ENCODE measurements at places on chromosomes 5 and 9.

GRCh38 chr9:33277484-33277883 lies 12.6 kb downstream of the CHMP5 start:
- no peaks in the 10 kb centered on the region for H3K4me1 ChIP-seq
- H3K27me3 ChIP-seq, result no peaks in the 10 kb centered on the region
- DNase-seq, result no peak
- no peak overlapping the region for H3K4me3 ChIP-seq

DNA sequence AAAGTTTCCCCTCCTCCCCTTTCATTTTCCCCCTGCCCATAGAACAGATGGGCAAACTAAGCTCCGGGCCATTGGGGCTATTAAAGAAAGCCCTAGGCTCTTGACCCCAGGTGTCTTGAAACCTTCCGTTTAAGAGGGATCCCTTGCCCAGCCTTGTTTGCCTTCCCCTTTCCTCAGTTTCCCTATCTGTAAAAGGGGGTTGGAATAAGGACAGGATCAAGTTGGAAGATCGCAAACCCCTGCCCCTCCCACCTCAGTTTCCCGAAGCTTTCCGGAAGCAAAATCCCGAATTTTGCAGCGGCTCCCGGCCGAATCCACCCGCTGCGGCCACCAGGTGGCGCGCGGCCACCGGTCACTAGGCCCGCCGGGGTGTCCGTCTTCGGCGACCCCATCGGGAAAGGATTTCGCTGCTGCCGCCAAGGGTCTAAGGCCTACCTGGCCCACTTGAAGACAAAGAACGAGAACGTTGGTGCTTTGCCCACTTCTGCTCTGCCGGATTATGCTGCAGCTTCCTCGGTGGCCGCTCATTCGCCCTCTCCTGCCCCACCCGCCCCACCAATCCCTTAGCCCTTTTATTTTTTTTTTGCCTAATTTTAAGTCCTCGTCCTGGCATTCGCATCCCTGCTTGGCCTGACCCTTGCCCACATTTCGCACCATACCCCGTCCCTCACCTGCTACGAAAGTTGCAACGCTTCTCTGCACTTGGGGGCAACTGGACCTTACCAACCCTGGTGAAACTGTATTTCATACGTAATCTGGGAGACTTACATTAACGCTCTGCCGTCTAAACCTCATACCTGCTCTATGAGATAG lies 962 bp upstream of the NR6A1 start:
- DNase-seq, result no peak
- no peak overlapping the region for H3K27ac ChIP-seq
- H3K36me3 ChIP-seq, result no peaks in the 10 kb centered on the region

GRCh38 chr5:148214665-148215185 lies 11.9 kb downstream of the SPINK6 start:
- DNase-seq, result no peak
- no peaks in the 10 kb centered on the region for H3K4me1 ChIP-seq
- no peaks in the 10 kb centered on the region for H3K27me3 ChIP-seq
- no peak overlapping the region for H3K27ac ChIP-seq
- no peaks in the 10 kb centered on the region for H3K36me3 ChIP-seq

DNA sequence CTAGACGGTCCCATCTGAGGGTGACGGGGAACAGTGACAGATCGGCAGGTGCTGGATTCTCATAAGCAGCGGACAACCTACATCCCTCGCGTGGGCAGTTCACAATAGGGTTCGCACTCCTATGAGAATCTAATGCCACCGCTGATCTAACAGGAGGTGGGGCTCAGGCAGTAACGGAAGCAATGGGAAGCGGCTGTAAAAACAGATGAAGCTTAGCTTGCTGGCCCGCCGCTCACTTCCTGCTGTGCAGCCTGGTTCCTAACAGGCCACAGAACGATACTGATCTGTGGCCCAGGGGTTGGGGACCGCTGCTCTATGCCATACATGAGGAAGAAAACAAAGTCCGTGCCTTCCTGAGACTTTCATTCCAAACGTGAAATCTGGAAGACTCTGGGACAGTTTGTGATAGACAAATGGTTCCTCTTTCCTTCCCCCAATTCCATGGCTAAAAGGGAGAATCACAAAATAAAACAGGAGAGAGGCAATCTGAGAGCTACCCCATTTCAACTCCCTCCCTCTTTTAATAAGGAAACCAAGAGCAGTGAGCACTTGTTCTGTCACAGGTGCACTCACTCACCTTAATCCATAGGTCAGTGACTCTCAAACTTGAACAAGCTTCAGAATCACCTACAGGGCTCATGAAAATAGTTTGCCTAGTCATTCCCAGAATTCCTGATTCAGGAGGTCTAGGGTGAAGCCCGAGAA lies 12.1 kb downstream of the PDCL start:
- no peak overlapping the region for H3K27ac ChIP-seq
- no peak for DNase-seq
- peaks cover 12% of the 10 kb centered on the region for H3K4me1 ChIP-seq
- no peak overlapping the region for H3K4me3 ChIP-seq
- H3K36me3 ChIP-seq, result peaks cover 5% of the 10 kb centered on the region

DNA sequence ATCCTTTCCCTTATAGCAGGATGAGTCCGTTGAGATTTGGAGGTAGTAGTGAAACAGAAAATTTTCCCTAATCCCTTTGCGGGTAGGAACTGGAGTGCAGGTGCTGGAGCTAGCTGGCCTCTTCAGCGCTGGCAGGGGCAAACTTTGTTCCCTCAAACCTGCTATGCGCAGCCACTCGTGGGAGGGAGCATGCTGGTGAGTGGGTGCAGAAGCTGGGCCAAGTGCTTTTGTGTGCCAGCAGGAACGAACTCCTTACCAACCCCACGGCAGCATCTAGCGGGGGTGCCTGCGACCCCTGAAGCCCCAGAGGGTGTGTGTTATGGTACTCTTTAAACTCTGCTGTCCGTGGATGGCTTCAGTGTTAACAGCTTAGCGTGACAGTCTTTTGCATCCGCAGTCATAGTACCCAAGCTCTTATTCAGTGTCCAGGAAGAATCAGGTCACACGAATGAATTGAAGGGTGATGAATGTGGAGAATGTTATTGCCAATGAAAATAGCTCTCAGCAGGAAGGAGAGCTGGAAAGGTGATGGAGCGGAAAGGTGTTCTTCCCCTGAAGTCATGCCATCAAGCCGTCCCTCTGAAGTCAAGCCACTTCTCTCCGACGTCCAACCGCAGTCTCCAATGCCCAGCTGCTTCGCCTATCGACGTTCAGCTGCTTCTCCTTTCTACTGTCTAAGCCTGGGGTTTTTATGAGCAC lies 1445.1 kb upstream of the CDH9 start:
- H3K4me1 ChIP-seq, result no peaks in the 10 kb centered on the region
- no peak overlapping the region for H3K4me3 ChIP-seq
- H3K36me3 ChIP-seq, result no peaks in the 10 kb centered on the region
- H3K27ac ChIP-seq, result no peak overlapping the region
- no peaks in the 10 kb centered on the region for H3K27me3 ChIP-seq

DNA sequence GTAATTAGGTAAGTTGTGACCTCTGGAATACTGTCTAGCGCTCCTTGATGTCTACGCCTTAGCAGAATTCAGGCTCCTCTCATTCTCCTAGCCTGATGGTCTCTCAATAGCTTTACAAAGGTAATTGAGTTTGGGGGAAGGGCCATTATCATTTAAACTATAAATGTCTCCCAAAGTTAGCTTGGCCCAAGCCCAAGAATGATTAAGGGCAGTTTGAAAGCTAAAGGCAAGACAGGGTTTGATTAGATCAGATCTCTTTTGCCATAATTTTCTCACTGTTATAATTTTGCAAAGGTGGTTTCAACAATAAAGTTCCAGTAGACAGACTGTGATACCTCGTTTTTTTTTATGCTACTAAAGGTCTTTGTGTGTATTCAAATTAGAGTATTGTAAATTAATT lies 3.7 kb upstream of the SLC30A5 start:
- no peaks in the 10 kb centered on the region for H3K27me3 ChIP-seq
- no peak for DNase-seq
- H3K36me3 ChIP-seq, result no peaks in the 10 kb centered on the region
- H3K4me3 ChIP-seq, result no peak overlapping the region
- no peak overlapping the region for H3K27ac ChIP-seq

DNA sequence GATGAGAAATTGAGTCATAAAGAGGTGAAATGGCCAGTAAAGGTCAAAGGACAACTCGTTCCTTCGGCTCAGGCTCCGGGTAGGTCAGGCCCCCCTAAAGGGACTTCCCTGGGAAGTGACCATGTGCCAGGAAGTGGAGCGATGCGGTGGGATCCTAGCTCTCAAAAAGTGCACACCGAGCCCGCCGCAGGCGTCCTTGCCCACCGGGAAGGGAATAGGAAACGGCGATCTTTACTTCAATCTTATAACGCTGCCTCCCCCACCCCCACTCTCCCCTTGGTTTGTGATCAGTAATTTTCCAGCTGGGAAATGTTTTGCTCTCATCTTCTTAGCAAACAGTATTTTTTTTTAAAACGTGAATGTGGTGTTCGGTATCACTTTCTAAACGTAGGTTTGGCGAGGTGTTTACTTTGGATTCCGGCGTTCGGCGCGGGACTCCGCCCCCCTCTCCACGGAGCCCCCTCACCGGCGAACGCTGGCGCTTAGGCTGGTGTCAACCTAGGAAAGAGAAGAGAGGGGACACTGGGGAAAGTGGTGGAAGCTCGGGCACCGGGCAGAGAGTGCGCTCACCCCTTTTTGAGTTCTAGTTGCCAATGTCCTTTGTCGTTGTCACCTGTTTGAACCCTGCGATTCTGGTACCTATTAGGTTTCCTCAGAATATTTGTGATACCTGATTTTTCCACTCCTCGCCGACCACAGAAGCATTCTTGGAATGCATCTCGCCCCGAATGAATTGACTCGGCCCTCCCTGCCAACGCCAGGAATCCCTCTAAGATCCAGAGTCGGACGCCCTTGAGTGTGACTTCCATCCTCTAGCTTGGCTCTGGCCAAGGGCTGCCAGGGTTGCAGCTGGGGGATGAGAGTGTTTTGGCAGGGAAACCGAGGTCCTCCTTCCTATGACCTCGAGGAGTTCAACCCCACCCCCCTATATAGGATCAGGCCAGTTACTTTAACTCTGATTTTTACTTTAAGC lies 1.8 kb upstream of the KLF4 start:
- H3K27ac ChIP-seq, result peak overlapping the region; percentile 97
- peak overlapping the region; percentile 96 for H3K4me3 ChIP-seq
- no peaks in the 10 kb centered on the region for H3K27me3 ChIP-seq
- peaks cover 5% of the 10 kb centered on the region for H3K4me1 ChIP-seq
- H3K36me3 ChIP-seq, result no peaks in the 10 kb centered on the region
- no peak for DNase-seq

All from thoracic aorta (tissue), 2 donors.